ENCODE measurements at places on chromosomes 7 and 10. TPM values are rescaled to one million over a fixed set of nuclear protein-coding genes. Genes with fewer than 3 reads are reported as not detected.
A peak's percentile ranks its signal among the peaks of the same experiment; 100 is the strongest.

DNA sequence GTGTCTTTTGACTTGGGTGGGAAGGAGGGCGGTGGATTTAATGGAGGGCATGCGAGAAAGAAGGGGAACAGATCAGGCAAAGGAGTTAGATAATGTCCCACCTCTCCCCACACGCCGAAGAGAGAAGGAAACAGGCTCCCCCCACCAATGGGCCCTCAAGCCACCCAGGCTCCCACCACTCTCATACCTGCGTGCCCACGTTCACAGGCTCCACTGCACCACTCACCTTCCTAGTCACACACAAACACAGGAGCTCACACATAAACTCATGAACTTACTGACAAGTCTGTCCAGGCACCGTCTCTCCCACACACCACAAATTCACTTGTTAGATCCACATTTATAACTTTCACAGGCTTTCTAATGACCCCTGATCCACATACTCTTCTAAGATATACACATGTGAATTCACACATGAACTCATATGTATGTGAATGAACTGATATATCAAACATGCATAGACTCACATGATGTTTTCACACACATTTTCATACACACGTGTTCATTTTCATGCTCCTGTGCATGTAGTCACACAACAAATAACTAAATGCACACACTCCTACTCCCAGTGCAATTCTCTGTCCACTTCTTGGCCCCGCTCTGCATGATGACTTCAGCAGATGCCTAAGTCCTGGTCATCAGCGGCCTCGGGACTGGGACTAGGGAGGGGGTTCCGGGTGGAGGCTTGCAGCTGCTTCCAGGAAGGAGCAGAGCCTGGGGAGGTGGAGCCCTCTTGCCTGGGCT, 1.5 kb downstream of the LZTS2 start:
- DNase-seq = peak; percentile 77

- no peak for DNase-seq
Observed at GRCh38 chr10:7291487-7292270, 119.2 kb downstream of the SFMBT2 start.

DNA sequence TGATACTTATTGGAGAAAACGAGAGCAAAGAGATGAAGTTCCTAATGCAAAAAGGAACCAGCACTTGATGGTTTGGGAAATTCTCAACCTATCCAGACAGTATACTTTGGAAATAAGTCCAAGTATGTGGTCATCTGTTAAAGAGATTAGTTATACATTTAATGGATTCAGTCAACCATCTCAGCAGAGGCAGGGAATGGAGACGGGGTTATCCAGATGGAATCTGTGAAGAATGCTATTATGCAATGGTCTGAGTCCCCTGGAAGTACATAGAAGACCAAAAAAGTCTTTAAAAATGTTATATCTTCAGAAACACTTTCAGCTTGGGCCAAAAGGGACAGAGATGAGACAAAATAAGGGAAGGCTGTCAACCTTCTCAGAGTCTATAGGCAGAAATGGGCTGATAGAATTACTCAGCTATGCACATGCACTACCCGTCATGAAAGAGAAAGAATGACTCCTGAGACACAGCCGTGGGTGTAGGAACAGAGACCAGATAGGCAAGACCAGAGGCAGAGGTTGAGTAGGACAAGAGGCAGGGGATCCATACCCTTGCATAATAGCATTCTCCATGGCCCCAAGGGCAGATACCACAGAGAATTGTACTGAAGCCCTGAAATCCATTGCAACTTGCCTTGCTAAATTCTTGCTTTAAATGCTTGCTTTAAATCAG, 738.8 kb upstream of the POT1 start:
- DNase-seq = peak; percentile 5

- DNase-seq = no peak
Observed at GRCh38 chr10:132482090-132482800, 55.3 kb upstream of the INPP5A start.

DNA sequence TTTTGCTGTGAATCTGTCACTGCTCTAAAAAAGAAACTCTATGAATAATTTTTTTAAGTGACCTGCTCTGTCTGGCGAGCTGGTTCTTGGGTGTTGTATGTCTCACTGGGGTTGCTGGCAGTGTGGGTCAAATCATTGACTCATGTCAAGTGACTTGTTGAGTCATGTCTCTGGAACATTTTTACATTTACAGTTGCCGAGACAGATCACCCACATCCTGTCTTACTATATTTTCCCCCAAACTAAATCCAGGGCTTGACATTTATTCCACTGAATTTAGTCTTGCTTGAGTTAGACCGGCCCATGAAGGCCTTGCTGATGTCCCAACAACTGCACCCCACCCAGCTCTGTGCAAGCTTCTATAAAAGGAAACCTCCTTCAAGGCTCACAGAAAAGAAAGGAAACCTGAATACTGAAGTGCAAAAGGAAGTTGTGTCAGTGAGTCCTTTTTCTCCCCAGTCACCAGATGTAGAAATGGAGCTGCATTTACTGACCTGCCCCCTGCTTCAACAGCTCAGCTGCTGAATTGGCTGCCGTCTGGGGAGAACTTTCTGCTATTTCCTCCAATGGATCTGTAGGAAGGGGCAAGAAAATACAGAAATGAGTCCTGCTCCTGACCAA, 290.3 kb downstream of the TNS3 start:
- no peak for DNase-seq

DNA sequence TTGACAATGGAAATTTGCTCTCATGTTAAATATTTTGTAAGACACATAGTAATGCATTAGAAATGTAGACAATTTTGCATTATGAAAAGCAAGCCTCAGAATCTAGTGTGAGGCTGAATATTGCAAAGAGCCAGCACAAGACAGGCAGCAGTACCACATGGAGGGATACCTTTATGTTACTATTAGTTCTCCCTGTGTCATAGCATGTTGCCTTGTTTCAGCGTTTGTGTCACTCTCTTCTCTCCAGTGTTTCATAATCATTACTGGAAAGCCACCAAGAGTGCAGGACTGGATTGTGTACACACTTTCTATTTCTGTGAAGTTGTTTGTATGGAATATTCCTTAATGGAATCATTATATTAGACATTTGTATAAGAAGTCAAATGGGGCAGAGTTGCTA, 8.5 kb downstream of the AHR start:
- DNase-seq = no peak

GRCh38 chr10:113890769-113891168, 36.3 kb downstream of the NHLRC2 start:
- DNase-seq = no peak

The GRID2IP gene
- 0.78 TPM for polyA plus RNA-seq

DNA sequence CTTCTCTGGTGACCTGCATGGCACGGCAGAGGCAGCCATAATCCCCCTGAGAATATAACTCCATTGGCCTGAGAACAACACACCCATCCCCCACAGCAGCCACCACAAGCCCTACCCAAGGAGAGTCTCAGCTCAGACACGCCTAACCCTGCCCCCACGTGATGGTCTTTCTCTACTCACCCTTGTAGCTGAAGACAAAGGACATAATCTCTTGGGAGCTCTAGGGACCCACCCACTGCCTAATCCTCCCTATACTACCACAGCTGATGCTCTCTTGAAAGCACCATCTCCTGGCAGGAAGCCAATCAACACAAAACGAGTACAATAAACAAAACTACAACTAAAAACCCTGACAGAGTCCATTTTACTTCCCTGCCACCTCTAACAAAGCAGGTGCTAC, 30.7 kb upstream of the HPSE2 start:
- no peak for DNase-seq

All from right renal pelvis (tissue), 4 donors.